ENCODE measurements at places on chromosomes 12 and 14.

DNA sequence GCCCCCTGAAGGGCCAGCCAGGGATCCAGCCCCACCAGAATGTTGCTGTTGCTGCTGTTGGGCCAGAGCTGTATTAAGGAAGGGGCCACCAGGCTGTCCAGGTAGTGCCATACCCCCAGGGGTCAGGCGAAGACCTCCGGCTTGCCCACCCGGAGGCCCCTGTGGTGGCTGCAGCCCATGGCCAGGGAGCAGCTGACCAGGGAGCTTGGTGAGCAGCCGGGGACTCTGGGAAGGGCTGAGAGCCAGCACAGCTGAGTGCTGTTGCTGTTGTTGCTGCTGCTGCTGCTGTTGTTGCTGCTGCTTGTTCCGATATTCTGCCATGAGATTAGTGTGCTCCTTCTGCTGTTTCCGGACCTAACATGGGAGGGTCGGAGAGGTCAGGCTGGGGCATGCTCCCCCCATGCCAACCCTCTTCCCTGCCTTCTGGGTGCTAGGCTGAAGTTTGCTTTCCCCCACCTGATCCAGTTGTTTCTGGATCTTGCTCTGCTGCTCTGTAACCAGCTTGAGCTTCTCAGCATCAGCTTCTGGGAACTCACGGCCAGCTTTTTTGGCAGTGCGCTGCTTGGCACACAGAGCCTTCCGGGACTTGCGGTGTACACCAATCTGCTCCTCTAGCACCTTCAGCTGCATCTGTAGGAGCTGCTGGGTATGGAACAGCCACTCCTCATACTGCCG lies 15.2 kb upstream of the PRKAG1 start:
- DNase-seq: no peak

DNA sequence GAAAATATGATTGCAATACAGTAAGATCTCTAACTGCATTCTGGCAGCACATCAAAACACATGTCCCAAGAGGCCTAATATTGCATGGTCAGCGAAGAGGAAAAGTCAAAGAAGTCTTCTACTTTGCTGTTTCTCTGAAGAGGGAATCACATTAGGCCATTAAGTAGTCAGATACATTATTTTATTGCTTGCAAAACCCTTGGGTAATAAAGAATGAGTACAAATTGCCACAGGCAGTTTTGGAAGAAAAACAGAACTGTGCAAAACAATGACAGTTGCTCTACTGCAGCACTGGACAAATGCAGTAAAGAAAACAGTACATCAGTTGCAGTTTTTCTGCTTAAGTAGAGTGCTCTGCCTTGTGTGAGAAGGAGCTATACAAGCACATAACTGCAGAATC lies 211.9 kb downstream of the MED13L start:
- no peak for DNase-seq

DNA sequence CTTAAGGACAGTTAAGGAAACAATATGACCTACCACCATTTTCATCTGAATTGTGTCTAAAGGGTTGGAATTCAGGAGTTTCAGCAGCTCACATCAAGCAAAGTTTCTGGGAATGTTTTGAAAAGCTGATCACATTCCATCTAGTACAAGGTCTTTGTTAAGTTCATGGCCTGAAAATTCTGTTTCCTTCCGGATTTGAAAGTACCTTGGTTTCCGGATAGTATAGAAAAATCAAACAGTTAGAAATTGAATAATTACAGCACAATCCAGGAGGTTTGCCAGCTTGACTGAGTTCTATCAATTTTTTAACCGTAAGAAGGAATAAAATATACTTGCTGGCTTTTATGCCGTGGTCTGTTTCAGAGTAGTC lies 136.5 kb downstream of the HMGA2 start:
- DNase-seq: no peak

DNA sequence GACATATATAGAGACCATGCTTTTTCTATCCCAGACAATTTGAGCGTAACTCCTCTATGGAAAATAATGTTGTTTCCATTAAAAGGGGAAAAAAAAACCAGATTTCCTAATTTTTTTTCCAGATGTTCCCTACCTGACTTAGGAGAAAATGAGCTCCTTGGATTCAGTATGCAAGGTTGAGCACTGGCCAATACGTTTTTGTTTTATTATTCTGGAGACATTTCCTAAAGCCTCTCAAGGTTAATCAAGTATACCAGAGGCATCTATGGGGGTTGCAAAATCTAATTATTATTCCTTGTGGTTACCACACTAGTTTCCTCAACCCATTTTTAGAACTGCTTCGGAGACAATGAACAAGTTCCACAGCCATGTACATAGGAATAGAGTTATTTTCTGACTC lies 291.3 kb downstream of the SLC16A7 start:
- no peak for DNase-seq

DNA sequence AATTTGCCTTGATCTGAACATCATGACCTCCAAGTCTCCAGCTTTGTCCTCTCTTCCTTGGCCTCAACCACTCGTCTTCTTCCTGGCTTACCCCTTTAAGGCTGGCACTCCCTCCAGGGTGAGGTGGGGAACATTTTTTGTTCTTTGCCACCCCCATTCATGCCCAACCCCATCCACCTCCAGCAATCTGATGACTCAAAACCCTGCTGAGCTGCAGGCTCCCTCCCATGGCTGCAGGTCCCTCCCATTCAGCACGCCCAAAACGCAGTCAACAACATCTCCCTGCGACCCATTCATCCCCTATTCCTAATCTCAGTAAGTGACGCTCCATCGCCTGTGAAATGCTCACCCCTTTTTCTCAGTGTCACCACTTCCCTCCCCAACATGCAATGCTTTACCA lies 138.8 kb upstream of the PRMT8 start:
- no peak for DNase-seq

GRCh38 chr14:95044463-95045105 lies 112.7 kb downstream of the DICER1 start:
- DNase-seq: no peak

GRCh38 chr12:109999983-110000505 lies 814 bp downstream of the ANKRD13A start:
- no peak for DNase-seq

DNA sequence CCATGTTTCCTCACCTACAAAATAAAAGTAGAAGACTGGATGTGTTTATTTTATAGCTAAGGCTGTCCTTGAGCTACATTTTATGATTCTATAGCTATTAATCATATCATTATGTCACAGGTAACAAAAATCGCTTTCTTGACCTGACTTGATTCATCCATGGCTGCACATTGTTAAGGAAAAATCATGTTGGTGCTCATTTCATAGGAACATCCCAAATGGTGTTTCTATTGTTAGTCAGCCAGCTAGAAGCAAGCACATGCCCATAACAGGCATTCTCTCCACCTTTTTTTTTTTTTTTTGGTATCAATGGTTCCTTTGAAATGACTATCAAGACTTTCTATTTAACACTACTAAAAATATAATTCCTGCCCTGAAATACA lies 45.3 kb upstream of the PTHLH start:
- no peak for DNase-seq

DNA sequence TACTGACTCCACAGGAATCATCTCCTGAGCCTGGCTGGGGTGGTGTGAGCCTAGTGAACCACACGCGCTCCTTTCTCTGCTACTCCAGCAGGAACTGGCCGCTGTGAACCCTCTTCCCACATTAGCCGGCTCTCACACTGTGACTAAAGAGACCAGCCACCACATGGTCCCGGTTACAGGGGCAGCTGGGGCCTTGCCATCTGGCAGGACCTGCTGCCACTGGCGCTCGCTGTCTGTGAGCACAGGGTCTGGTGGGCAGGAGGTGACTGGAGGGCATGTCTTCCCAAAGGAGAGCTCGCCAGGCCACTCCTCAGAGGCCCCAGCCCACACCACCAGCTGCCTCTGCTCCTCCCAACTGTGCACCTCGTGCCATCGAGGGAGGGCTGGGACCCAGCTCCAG lies 99.3 kb downstream of the SINHCAF start:
- DNase-seq: no peak

GRCh38 chr12:4089956-4090355 lies 183.6 kb upstream of the CCND2 start:
- no peak for DNase-seq

DNA sequence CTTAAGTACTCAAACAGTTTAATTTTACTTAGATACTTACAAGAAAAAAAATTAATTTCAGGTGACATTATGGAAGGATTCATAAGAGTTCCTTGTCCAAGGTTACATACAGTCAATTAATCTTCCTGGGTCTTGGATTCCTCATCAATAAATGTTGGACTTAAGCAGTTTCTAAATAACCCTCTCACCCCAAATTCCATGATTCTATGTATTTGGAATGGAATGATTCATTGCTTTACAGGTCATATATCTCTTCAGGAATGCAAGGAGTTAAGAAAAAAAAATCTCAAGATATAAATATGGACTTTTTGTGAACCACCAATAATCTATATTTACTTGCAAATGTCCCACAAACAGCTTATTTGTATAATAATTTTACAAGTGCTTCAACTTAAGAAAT lies 84.2 kb upstream of the BMP4 start:
- DNase-seq: no peak

GRCh38 chr12:89262855-89263552 lies 89.3 kb downstream of the DUSP6 start:
- DNase-seq: no peak

DNA sequence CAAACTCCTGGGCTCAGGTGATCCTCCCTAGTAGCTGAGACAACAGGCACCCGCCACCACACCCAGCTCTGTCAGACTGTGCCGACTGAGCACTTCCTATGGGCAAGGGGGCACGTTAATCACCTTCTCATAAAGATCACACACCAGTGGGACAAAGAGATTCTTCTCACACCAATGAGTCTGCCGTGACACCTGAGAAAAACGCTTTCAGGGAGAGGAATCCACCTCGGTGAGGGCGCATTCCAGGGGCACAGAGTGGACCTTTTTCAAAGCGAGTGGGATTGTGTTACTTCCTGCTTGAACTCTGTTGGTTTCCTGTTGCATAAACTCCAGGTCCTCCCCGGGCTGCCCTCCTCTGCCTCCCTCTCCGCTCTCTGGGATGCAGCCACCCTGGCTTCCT lies 17.5 kb upstream of the SCARB1 start:
- DNase-seq: no peak

DNA sequence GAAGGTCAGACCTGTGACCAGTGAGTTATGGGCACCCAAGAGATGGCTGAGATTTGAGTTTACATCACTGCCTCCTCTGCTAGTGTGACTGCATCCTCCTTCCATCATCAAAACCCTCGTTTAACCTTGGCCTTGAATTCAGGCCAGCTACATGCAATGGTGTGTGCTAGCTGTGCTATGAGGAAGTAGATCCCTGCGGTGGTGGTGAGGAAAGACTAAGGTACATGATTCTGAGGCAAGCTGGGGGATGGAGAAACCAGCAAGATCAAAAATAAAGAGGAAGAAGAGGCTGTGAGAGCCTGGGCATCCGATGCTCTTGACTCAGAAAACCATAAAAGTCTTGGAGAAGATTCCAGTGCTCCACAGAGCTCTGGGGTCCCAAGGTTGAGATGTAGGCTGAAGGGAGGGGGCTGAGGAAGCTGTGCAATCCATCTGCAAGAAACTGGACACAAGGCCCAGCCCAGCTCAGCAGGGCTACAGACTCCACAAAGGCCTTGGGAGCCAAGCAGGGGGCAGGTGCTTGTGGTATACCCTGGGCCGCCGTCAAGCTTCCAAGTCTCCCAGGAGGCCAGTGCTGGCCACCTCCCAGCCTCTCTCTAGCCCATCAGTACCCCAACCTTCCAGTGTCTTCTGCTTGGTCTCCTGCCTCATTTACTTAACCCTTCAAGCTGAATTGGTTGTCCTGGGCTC lies 774.8 kb downstream of the VRK1 start:
- no peak for DNase-seq

DNA sequence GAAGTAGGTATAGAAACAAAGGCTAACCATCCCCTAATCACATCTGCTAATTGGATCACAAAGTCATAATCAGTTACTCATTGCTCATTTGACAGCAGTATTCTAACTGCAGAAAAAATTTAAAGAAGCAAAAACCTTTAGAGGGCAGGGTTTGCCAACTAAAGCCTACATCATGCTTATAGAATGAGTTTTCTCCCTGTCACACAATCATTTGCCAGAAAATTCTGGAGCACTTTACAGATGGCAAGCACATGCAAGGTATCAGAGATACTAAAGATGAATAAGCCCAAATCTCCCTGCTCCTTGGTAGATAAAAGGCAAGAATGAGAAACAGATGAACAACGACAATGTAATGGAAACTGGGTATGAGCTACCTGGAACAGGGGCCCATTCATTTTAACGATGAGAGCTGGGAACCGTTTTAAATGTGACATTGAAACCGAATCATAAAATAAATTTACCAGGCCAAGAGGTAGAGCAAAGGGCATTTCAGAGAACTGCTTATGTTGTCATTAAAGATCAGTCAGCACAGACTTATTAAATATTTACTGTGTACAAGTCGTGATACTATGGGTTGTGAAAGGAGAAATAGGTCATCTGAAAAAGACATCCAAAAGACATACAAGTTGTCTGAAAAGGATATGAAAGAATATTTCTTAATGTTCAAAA lies 211.4 kb upstream of the ABCD2 start:
- no peak for DNase-seq

DNA sequence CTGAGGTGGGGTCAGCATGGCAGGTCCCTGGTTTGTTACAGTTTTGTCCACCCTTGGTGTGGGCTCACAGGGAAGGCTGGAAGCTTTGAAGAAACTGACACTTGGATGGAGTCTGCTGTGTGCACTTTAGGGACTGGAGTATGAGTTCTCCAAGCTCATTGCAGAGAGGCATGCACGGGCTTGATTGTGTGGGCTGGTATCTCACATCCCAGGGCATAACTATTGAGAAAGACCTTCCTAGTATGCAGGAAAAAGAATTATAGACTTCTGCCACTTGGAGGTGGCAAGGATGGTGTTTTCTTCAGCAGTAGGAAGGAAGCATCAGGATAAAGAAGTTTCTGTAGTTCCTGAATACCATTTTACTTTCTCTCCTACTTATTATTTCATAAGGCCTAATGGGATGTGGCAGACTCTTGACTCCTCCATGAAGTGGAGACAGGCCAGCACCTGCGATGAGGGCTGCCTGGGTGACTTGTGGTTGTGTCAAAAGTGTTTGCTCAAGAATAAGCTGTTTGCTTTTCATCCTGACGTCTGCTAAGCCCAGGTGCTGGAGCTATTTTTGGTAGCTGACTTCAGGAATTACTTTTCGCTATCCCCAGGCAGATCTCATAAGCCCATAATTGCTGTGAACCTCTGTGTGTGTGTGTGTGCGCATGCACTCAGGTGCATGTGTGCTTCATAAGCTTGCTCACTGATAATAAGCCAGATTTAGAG lies 125.8 kb downstream of the KTN1 start:
- DNase-seq: no peak

- DNase-seq: no peak
Observed at GRCh38 chr12:76715332-76715731, 48.6 kb upstream of the ZDHHC17 start.

GRCh38 chr14:98182393-98183055 lies 1089.5 kb downstream of the BCL11B start:
- no peak for DNase-seq

All from anterior cingulate cortex (tissue), 58 donors.